ENCODE measurements at places on chromosomes 6 and 20.

DNA sequence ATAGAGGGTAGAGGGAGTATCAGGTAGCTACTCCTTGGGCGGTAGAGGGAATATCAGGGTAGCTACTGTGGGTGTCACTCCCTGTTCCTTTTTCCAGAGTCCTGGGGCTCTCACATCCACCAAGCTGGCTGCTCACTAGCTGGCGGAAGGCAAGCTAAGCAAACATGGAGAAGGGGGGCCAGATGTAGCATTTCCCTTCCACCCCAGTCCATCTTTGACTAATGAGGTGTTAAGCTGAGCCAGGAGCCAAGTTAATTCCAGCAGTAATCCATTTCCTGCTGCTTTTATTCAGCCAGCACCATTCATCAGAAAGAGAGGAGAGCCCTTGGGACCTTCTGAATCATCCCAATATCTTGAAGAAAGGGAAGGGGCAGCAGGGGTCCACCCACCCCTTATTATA, 330.0 kb downstream of the ZFAND3 start:
- DNase-seq: no peak

DNA sequence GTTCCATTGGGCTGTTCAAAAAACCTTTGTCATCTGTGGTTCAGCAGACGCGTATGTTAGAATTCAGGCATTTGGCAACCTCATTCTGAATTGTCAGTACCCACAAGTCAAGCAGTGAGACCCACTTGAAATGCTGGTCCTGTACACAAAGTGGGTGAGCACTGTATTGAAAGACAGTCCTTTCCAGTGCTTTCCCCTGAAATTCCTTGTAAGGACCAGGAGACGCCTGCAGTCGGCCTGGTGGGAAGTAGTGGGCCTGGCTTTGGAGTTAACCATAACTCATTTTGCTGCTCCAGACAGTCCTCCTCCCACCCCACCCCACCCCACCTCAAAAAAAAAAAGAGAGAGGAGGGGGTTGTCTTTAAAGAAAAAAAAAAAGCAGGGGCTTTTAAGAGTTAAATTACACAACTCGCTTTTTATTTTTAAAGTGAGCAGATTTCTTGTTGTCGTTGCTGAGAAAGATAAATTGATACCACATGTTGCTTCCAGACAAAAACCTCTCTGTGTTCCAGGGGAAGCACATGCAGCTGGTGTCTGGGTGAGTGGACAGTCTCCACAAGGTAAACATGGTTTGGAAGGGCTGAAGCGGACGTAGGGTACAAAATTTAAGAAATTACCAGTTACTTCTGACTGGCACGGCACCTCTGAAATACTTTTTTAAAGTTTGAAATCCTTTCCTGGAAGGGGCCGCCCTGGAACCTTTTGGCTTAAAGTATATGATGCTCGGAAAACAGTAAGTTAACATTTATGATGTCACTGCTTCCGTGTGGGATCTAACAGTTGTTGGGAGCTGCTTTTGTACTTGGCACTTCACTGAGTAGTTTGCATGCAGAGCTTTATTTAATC, 95.3 kb downstream of the FOXO3 start:
- no peak for DNase-seq

DNA sequence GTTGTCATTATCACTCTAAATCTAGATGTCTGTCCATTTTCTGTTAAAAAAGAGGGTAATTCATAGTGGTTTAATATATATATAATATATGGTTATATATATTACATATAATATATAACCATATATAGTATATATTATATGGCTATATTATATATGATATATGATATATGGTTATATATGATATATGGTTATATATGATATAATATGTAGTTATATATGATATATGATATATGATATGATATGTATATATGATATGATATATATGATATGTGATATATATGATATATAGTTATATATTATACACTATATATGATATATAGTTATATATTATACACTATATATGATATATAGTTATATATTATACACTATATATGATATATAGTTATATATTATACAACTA, 8.6 kb downstream of the OR2A4 start:
- DNase-seq: no peak

- no peak for DNase-seq
These were observed 114.3 kb downstream of the COL19A1 start for GRCh38 chr6:69980624-69981023.

DNA sequence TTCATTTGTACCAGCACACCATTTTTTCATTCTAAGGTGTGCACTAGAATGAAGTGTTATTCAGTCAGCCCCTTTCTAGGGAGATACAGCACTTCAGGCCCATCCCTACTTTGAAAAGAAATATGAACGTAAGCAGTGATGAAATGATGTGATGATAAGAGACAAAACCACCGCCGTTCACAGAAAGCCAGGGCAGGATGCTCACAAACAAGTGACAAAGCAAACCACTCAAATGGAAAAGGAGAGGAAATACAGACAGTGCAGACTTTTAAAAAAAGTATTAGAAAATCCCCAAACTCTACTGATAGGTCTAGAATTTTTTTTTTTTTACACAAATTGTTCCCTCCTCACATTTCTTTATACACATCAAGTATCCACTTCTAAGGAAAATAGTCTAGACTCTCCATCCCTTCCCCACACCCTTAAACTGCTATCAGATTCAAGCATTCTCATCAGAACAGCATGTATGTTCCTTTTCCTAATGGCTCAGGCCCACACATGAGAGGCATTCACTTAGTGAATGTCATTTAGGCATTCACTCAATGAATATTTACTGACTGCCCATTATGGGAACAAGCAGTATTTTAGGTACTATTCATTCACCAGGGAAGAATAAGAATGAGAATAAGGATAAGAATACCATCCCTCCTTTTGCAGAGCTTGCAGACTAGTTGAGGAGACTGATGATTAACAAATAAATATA, 243.5 kb downstream of the GMPR start:
- DNase-seq: no peak

DNA sequence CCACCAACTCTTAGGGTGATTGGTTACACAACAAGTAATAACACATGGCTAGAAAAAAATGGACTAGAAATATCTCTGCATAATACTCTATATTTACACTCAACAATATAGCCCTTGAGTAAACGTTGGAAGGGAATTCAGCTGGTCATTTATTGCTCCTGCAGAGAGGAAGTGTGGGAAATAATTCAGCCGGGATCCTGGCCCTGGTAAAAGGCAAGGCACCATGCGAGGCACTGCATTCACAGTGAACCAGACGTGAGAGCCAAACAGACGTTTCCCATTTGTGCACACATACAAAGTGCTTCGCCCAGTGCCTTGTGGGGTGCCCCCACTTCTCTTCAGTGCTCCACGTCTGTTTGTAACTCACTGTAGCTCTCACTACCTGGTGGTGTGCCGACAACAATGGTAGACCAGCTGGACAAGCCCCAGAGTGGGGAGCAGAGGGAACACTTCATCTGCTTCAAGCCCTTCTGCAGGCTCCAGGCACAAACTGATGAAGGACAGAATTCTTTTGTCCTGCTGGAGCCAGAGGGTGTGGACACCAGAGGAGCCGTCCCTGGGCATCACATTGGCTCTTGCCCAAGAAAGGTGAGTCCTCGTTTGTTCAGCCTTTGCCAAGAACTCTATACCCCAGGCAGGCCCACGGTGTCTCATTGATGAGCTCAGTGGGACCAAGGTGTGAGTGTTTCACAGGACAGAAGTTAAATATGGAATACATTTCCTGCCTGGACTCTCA, 18.8 kb downstream of the SYNDIG1 start:
- no peak for DNase-seq
